ENCODE measurements at places on chromosomes 16 and 17.

GRCh38 chr17:75260641-75261335 lies 618 bp downstream of the GGA3 start:
- peak; percentile 24 for DNase-seq

DNA sequence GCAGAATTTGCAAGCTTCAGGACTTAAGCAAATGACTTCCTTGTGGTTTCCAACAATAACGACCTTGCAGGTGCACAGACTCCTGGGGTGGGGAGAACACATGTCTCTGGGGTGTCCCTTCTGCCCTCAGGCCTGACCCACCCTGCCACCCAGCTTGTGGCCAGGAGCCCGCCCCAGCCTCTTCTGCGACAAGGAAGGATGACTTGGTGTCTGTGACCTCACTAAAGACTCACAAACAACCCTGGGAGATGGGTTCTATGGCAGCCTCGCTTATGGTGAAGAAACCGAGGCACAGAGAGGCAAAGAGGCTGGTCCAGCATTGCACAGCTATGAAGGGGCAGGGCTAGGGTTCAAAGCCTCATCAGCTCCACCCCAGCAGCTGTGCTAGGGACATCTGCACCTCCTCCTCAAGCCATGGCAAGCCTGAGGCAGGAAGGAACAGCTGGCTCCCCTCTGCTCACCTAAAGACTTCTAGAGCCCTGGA lies 2.6 kb downstream of the ATP2A3 start:
- no peak for DNase-seq

DNA sequence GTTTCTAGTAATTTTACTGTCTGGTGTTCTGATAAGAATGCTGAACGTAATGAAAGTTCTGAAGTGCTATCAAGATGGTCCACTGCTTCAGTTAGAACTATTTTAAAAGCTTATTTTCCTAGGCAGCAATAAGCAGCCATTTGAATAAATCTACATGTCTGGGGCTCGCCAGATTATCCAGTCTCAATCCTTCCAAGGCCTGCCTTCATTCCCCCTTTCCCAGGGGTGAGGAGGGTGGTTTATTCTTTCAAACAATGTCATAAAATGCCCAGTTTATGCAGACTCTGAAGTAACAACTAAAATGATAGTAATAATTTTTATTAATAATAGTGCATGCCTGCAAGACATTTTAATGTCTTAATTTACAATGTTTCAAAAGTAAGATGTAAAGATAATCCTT lies 2.4 kb downstream of the CDH11 start:
- DNase-seq: no peak

- DNase-seq: no peak
Observed at GRCh38 chr17:12257176-12257575, 236.5 kb downstream of the MAP2K4 start.

DNA sequence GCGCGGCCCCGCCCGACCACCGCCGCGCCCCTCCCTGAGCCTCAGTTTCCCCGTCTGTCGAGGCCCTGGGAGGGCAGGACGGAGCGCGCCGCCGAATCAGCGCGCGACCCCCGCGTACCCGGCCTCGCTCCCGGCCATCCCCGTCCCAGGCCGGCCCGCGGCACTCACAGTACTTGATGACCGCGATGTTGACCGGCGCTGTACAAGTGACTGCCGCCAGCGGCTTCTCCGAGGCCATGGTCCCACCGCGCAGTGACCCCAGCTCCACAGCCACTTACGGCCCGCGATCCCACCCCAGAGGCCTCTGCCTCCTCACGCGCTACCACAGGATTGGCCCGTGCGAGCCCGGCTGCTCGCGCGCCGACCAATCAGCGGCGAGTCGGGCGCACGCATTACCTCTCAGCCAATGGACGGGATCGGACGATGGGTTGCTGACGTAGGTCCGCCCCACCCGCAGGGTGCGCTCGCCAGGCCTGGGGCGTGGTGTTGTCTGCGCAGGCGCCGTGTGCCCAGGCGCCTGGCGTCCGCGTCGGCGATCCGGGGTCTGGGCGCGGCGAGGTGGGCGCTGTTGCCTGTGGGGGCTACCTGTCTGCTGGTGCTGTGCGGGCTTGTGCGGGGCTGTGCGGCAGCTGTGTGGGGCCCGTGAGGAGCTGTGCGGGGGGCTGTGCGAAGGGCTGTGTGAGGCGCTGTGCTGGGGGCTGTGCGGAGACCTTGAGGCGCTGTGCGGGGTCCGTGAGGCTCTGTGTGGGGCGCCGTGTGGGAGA lies at the start of gene MVD:
TSS of gene MVD (minus strand) at position 249 of the 764 bp plus-strand sequence. CDS start at position 238, 11 bp downstream.
- peak; percentile 86 for DNase-seq

DNA sequence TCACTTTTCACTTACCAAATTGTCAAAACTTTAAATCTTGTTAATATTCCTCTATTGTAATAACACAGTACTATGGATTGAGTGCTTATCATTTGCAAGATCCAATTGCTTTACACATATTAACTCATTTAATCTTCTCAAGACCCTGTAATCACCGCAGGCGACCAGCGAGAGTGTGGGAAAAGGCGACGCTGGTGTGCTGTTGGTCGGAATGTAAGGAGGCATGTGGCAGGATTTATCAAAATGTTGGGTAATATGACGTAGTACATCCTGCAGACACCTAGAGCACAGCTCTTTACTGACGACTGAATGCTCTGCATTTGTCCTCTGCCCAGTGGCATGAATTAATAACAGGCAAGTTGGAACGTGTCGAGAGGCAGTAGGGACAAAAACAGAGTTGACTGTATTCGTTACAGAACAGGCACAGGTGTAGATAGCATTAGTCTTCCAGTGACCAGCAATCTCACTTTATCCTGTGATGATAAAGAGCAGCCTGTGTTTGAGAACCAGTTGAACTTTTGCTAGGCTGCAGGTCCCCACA lies 80.3 kb downstream of the TNRC6C start:
- no peak for DNase-seq

DNA sequence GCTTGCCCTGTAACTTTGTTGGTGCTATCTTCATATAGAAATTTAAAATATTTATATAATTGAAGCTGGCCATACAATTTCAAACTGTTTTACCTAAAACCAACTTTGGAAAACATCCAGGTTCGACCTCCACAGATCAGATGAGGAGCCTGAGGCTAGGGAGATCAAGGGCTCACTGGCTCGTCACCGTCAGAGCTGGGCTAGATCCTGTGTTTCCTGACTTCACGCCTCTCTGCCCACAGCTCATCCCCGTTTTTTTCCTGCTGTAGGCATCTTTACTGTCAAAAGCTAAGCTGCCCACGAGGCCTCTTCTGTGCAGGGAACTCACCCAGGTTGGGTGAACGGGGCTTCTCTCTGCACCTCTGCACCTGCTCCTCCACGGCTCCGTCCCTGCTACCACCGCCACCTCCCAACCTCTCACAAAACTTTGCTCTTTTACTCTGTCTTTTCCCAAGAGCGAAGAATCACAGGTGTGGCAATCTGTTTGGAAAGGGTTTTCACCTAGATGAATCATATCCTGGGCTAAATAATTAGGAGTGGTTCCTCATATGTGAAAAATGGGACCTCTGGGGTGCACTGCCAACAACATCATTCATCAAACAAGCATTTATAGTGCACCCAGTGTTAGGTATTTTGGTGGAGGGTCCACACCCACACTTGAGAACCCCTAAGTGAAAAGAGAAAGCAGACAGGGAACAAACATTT lies 24.8 kb upstream of the KDM6B start:
- DNase-seq: no peak

GRCh38 chr16:11094075-11094856 lies 149.9 kb downstream of the CLEC16A start:
- DNase-seq: peak; percentile 37

GRCh38 chr17:76920364-76921139 lies 52.3 kb downstream of the MGAT5B start:
- no peak for DNase-seq

DNA sequence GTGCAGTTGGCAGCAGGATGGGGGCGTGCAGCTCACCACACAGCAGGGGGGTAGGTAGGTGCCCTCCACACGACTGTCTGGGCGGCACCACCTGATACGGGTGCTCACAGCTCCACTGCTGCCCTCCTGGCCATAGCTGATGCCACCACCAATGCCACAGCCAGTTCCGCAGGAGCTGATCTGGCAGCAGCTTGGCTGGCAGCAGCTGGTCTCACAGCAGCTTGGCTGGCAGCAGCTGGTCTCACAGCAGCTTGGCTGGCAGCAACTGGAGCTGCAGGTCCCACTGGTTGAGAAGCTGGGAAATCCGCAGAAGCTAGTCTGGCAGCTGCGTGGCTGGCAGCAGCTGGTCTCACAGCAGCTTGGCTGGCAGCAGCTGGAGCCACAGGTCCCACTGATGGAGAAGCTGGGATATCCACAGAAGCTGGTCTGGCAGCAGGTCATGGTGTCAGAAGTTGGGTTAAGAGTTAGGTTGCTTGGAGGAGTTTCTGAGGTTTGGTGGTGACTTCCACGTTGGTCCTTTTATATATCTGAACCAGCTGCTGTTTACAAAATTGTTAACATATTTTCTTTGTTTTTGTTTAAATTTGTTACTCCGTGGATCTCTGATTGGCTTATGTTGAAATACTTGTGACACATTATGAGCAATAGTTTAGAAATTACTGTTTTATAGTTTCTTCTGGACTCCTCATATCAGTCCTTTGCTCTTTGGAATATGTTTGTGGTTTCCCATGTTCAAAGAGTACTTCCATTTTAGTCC lies at the start of gene KRTAP1-5:
TSS of gene KRTAP1-5 (minus strand) at position 494 of the 757 bp plus-strand sequence. CDS start at position 441, 53 bp downstream.
- no peak for DNase-seq

- peak; percentile 80 for DNase-seq
Observed at GRCh38 chr17:7857713-7858521, at the start of gene CYB5D1. Gene CYB5D1, plus strand, starts transcription at chr17:7858003. Its CDS starts 132 bp downstream, at chr17:7858135.

DNA sequence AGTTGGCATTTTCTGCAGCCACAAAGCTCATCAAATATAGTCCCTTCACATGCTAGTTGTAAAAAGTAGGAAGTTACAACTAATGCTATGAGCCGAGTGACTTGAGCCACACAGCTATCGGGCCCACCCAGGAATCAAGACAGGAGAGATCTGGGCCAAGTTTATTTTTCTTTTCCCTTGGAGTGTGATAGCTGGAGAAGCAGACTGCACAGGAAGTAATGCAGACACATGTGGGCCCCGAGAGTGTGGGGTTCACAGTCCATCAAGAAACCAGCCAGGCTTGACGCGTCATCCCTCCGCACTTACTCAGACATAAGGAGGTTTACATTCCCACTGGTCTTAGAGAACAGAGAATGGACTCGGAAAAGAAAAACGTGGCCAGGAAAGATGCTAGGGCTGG lies 403.1 kb upstream of the CDH11 start:
- DNase-seq: no peak

GRCh38 chr16:81495321-81496234 lies 51.0 kb downstream of the CMIP start:
- no peak for DNase-seq

DNA sequence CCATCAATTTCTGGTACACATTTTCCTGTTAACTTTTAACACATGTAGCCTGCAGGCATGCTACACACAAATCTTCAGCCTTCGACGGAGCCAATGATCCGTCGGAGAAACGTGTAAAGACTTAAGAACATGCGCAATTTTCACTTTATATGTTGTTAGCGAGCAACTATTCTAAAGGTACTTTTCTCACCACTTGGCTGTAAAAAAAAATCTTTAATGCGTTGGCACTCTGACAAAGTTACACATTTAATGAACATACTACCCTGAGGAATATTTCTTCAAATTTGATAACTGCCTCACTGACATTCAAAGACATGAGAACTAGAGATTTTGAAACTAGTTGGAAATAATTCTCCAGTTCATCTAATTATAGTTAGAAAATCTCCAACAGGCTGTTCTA lies 507.5 kb upstream of the SALL1 start:
- no peak for DNase-seq

- DNase-seq: no peak
Observed at GRCh38 chr16:21150375-21151001, at the start of gene DNAH3. Gene DNAH3, minus strand, starts transcription at chr16:21150846. Its CDS starts 527 bp downstream, at chr16:21150319.

GRCh38 chr17:74354123-74354522 lies 7.5 kb downstream of the BTBD17 start:
- no peak for DNase-seq

GRCh38 chr16:68420366-68420942 lies 27.9 kb downstream of the SMPD3 start:
- no peak for DNase-seq

DNA sequence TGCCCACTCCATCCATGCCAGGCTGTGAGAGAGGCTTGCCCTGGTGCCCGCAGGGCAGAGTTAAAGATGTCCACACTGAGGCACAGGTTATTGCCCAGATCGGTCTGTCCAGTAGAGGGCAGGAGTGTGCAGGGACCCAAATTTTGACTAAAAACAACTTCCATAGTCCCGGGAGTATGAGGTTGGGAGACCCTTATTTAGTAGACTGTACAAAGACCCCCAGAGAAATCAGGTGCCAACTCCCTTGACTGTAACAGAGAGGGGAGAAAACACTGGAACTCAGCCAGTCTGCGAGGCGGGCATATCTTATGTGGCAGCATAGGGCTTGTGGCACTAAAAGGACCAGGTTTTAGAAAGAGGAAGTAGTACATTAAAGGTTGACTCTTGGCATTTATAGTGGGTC lies 43.4 kb downstream of the HNF1B start:
- DNase-seq: no peak

- DNase-seq: no peak
Observed at GRCh38 chr17:42651392-42651791, 7.7 kb upstream of the TUBG2 start.

- DNase-seq: no peak
Observed at GRCh38 chr17:14838567-14838966, 426.6 kb downstream of the PMP22 start.

DNA sequence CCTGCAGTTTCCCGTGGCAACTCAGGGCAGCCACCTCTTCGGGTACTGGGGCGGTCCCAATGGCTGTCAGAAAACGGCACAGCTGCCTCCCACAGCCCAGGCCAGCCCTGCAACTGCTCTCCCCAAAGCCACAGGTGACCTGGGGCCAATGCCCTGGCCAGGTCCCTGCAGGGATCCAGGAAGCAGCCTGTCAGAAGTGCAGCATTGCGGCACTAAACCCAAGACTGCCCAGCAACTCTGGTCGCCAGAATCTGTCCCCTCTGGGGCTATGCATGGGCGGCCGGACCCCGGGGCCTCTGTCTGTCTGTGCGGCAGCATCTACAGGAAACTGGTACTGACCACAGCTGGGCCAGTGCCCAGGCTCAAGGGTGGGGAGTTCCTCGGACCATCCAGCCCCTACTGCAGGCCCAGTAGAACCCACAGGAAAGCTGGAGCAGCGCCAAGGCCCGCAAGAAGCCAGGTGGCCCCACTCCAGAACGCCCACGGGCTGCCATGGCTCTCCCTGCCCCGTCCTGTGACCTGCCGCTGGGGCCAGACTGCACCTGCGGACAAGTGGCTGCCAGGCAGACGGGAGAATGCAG lies 5.5 kb downstream of the CYBC1 start:
- DNase-seq: no peak

- no peak for DNase-seq
Observed at GRCh38 chr17:30158896-30159625, 42.4 kb downstream of the NSRP1 start.

- DNase-seq: no peak
Observed at GRCh38 chr16:65318590-65319257, 196.9 kb upstream of the CDH11 start.

All from stimulated activated CD8-positive, alpha-beta memory T cell treated with anti-CD3 and anti-CD28 coated beads, Interleukin-4, amount 100 ng/mL, for 4 hours (primary cell).